ENCODE measurements at places on chromosomes 6 and 20.

DNA sequence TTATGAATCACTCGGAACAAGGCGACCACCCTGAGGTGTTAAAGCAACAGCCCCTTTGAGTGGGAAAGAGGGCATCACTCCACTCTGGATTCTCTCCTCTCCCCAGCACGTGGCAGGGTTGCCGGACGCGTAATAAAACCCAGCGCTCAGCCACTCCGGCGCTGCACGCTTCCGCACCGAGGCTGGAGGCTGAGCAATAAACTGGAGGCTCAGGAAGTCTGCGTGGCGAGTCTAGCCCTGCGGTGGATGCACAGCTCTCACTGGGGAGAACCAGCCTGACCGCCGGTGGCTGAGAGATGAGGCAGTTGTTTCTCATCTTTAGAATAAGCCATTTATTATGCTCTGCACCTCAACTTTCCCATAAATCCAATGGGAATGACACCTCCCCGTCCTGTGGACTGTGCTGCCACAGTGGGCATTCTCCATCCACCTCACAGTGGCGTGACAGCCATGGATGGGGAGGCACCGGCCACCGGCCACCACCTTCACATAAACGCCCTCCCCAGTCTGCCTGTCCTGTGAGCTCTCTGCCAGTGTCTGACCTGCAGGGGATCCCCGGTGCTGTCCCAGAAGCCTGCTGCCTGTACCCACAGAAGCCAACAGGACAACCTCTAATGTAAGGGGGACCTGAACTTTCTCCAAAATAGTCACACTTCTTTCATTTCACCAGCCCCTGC is 64.2 kb upstream of the GGTLC1 start:
- no peak for DNase-seq

DNA sequence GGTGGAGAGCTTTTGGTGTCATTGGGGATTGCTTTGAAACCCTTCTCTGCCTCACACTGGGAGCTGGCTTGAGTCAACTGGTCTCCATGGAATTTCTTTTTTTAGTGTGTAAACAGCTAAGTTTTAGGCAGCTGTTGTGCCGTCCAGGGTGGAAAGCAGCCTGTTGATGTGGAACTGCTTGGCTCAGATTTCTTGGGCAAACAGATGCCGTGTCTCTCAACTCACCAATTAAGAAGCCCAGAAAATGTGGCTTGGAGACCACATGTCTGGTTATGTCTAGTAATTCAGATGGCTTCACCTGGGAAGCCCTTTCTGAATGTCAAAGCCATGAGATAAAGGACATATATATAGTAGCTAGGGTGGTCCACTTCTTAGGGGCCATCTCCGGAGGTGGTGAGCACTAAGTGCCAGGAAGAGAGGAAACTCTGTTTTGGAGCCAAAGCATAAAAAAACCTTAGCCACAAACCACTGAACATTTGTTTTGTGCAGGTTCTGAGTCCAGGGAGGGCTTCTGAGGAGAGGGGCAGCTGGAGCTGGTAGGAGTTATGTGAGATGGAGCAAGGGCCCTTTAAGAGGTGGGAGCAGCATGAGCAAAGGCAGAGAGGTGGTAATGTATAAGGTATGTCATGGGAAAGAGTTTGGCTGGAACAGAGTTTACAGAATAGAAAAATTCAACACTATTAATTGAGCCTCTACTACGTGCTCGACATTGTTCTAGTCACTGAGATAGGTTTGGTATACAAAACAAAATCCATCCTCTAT is 31.2 kb downstream of the SRSF3 start:
- DNase-seq: no peak

DNA sequence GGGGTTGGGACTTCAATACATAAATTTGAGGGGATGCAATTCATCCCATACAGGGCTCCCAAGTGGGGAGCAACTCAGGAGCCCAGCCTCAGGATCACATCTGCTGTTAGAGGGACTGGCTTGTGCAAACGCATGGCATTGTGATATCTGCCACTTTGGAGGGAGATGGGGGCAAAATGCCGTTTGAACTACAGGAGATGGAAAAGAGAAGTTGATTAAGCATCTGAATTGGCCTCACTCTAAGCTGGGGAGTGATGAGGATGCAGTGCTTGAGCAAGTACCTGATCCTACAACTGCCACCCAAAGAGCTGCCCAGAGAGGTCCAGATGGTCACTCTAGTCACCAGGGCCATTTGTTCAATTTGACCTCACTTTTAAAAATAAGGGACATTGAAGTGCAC is 2.0 kb downstream of the LY86 start:
- peak; percentile 26 for DNase-seq

DNA sequence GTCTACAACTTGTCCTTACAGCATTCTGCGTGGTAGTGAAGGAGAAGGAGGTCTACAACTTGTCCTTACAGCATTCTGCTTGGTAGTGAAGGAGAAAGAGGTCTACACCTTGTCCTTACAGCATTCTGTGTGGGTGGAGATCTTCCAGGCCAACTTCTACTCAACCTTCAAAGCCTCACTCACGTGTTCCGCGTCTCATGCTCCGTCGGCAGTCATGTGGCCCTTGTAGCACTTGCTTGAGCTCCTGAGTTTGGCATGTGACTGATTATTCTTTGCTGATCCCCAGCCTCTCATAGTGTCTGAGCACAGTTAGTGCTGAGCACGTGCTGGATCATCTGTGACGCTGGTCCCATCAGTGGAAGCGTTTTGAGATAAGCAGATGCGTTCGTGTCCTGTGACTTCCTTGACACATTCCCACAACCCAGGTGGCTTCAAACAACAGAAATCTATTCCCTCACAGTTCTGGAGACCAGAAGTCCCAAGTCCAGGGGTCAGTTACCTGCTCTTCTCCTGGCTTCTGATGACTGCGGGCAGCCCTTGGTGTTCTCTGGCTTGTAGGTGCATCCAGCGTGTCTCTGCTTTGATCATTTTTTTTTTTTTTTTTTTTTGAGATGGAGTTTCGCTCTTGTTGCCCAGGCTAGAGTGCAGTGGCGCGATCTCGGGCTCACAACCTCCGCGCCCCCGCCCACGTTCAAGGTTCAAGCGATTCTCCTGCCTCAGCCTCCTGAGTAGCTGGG is 2.6 kb downstream of the SS18L1 start:
- peak; percentile 73 for DNase-seq

- no peak for DNase-seq
These were observed 38.7 kb downstream of the LAMA4 start for GRCh38 chr6:112215488-112216284.

GRCh38 chr6:137722749-137723272 is 144.2 kb upstream of the TNFAIP3 start:
- peak; percentile 83 for DNase-seq

- no peak for DNase-seq
These were observed 35.1 kb downstream of the JARID2 start for GRCh38 chr6:15280961-15281360.

GRCh38 chr6:33091957-33092356 is 16.2 kb downstream of the HLA-DPB1 start:
- DNase-seq: peak; percentile 78

Data from hematopoietic multipotent progenitor cell treated with erythropoietin and hydrocortisone succinate and interleukin-3 and kit ligand, for 6 days (in vitro differentiated cells).